ENCODE measurements at places on chromosomes 3 and 15. TPM values are rescaled to one million over a fixed set of nuclear protein-coding genes. Genes with fewer than 3 reads are reported as not detected.

Gene FMN1
- total RNA-seq: 0.33 TPM

Gene GATM
- total RNA-seq: 0.65 TPM

Gene CYP1A2
- not detected for total RNA-seq

Gene CPNE9
- not detected for total RNA-seq

Gene KIF7
- 3.9 TPM for total RNA-seq

Gene SPATA12
- total RNA-seq: 0.33 TPM

Gene CKMT1A
- total RNA-seq: not detected

Gene NCK1
- total RNA-seq: 42.5 TPM

Gene TIMP4
- 0.98 TPM for total RNA-seq
